ENCODE measurements at places on chromosomes 7 and 10. TPM values are rescaled to one million over a fixed set of nuclear protein-coding genes. Genes with fewer than 3 reads are reported as not detected.

Gene LAMB1
- 33.7 TPM for total RNA-seq

Gene GIMAP1
- 3.8 TPM for total RNA-seq

Gene SPDYE2
- not detected for total RNA-seq

Gene PRF1
- total RNA-seq = 2.8 TPM

Gene WDR11
- 51.0 TPM for total RNA-seq

Gene RHOBTB1
- 11.8 TPM for total RNA-seq

Gene AEBP1
- 3.4 TPM for total RNA-seq

Gene LMOD2
- total RNA-seq = not detected

Gene GPR146
- total RNA-seq = 27.9 TPM

Gene ADAM12
- total RNA-seq = 0.33 TPM

Gene LIPM
- not detected for total RNA-seq

Gene SH2B2
- total RNA-seq = 1.4 TPM

Gene ELN
- total RNA-seq = 16.3 TPM

Gene AOC1
- 0.08 TPM for total RNA-seq

Gene MYOF
- 4.0 TPM for total RNA-seq

Gene GARIN1A
- total RNA-seq = 0.19 TPM

Gene VSIR
- 11.3 TPM for total RNA-seq

Gene HABP2
- 147 TPM for total RNA-seq

Gene IGFBP3
- total RNA-seq = 87.0 TPM

Gene ING3
- 10.0 TPM for total RNA-seq

Gene INSYN2A
- total RNA-seq = not detected

Gene SLC39A12
- 0.05 TPM for total RNA-seq

Gene SOSTDC1
- total RNA-seq = 0.56 TPM

Gene CPXM2
- total RNA-seq = 0.05 TPM

Gene MAT1A
- 662 TPM for total RNA-seq

Gene NUPR2
- total RNA-seq = not detected

Gene OPN4
- total RNA-seq = not detected

Gene CH25H
- total RNA-seq = 0.08 TPM

Gene OR2A42
- not detected for total RNA-seq

Gene VDAC2
- 41.3 TPM for total RNA-seq

Gene CHCHD3
- total RNA-seq = 37.8 TPM

Gene PIP
- total RNA-seq = not detected

Gene COL13A1
- total RNA-seq = 0.47 TPM
